Adrenal gland (tissue), 19 donors: ENCODE measurements at places on chromosomes 13 and 19. TPM values are rescaled to one million over a fixed set of nuclear protein-coding genes. Genes with fewer than 3 reads are reported as not detected.
A peak's percentile ranks its signal among the peaks of the same experiment; 100 is the strongest.

Gene ATCAY
- total RNA-seq = not detected

Gene KRTDAP
- not detected for total RNA-seq

Gene APC2
- 2.5 TPM for total RNA-seq

Gene GJA3
- not detected for total RNA-seq

Gene PINLYP
- 11.0 TPM for total RNA-seq

- peak; percentile 32 for DNase-seq
- H3K27ac ChIP-seq = no peak overlapping the region
- H3K27me3 ChIP-seq = no peaks in the 10 kb centered on the region
- H3K4me3 ChIP-seq = no peak overlapping the region
- peaks cover 11% of the 10 kb centered on the region for H3K4me1 ChIP-seq
- H3K36me3 ChIP-seq = no peaks in the 10 kb centered on the region
These were observed 22.2 kb upstream of the ERVV-1 start for GRCh38 chr19:52991484-52991883.

DNA sequence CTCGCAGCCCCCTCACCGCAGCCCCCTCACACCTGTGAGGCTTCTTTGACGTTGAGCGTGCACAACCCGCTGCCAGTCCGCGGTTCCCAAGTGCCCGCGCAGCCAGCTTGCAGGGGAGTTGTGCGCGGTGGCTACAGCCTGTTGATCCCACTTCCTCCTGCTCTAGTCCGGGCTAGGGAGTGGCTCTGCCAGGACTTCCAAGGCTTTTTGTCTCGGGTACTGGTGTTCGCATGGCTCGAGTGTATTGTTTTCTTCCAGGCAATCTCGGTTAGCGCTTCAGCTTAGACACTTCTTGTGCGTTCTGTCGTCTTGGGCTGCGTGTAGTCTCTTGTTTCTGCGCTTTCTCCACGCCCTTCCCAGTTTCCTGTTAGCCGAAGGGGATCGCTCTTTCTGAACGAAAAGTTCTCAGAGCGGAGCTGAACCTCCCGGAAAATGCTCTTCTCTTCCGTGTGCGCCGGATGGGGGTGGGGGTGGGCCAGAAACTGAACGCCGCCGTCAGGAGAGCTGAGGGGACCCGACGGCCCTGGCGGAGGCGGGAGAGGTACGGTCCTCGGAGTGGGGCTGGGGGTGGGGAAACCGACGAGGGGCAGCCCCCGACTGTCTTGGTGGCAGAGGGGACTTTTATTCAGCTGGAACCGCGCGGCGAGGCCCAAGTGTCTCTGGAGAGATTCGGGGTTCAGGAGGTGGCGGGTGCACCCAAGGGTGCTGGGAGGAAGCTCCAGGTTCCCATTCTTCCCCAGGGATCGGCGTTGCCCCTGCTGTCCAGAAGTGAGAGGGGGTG is 697 bp upstream of the DGKH start:
- H3K27me3 ChIP-seq = no peaks in the 10 kb centered on the region
- no peak overlapping the region for H3K27ac ChIP-seq
- peak overlapping the region; percentile 44 for H3K4me3 ChIP-seq
- no peaks in the 10 kb centered on the region for H3K36me3 ChIP-seq
- no peaks in the 10 kb centered on the region for H3K4me1 ChIP-seq
- peak; percentile 35 for DNase-seq

- H3K27me3 ChIP-seq = no peaks in the 10 kb centered on the region
- H3K27ac ChIP-seq = peak overlapping the region; percentile 54
- H3K36me3 ChIP-seq = peaks cover 20% of the 10 kb centered on the region
- H3K4me3 ChIP-seq = peak overlapping the region; percentile 55
These were observed 3.4 kb downstream of the SF3A2 start for GRCh38 chr19:2239771-2240770.

GRCh38 chr13:69288026-69288425 is 819.6 kb upstream of the ATXN8OS start:
- H3K4me3 ChIP-seq = no peak overlapping the region
- no peaks in the 10 kb centered on the region for H3K27me3 ChIP-seq
- no peak overlapping the region for H3K27ac ChIP-seq
- no peaks in the 10 kb centered on the region for H3K36me3 ChIP-seq
- H3K4me1 ChIP-seq = no peaks in the 10 kb centered on the region

GRCh38 chr19:44908836-44909261 is 3.3 kb downstream of the APOE start:
- H3K4me3 ChIP-seq = no peak overlapping the region
- no peak for DNase-seq
- H3K27me3 ChIP-seq = no peaks in the 10 kb centered on the region
- no peak overlapping the region for H3K27ac ChIP-seq
- no peaks in the 10 kb centered on the region for H3K36me3 ChIP-seq

GRCh38 chr19:47507924-47508553 is 6.8 kb downstream of the NAPA start:
- H3K4me3 ChIP-seq = no peak overlapping the region
- H3K4me1 ChIP-seq = peaks cover 91% of the 10 kb centered on the region
- peaks cover 11% of the 10 kb centered on the region for H3K36me3 ChIP-seq
- H3K27ac ChIP-seq = peak overlapping the region; percentile 62
- DNase-seq = no peak

- DNase-seq = no peak
- no peaks in the 10 kb centered on the region for H3K27me3 ChIP-seq
- no peaks in the 10 kb centered on the region for H3K36me3 ChIP-seq
- H3K4me3 ChIP-seq = no peak overlapping the region
- H3K27ac ChIP-seq = no peak overlapping the region
- peaks cover 12% of the 10 kb centered on the region for H3K4me1 ChIP-seq
These were observed 8.5 kb upstream of the SLC25A15 start for GRCh38 chr13:40780822-40781401.

GRCh38 chr13:113929628-113930615 is 44.0 kb downstream of the C13orf46 start:
- H3K4me3 ChIP-seq = no peak overlapping the region
- H3K27ac ChIP-seq = no peak overlapping the region
- H3K27me3 ChIP-seq = no peaks in the 10 kb centered on the region
- peaks cover 4% of the 10 kb centered on the region for H3K4me1 ChIP-seq
- no peak for DNase-seq
- no peaks in the 10 kb centered on the region for H3K36me3 ChIP-seq

DNA sequence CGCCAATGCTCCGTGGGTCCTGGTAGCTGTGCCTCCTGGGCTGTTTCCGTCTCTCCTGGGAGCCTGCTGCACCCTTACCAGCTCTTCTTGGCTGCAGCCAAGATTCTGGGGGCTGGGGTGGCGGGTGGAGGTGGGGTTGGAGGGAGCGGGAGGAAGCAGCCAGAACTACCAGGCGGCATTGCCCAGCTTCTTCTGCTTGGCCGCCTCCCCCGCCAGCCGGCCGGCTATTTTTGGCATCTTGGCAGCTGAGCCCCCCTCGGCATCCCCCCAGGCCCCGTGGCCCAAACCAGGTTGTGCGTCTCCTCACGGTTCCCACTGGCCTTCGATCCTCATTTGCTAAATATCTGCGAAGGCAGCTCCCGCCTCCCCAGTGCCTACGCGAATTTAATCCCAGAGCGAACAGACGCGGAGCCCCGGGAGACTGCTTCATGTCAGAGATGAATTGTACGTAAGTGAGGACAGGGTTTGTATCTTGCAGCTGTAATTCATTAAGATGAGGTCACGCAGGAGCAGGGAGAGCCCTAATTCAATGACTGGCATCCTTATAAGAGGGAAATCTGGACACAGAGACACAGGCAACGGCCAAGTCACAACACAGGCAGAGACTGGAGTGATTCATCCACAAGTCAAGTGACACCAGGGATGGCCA is 12.8 kb upstream of the PEAK3 start:
- peaks cover 27% of the 10 kb centered on the region for H3K27me3 ChIP-seq
- H3K27ac ChIP-seq = no peak overlapping the region
- H3K4me3 ChIP-seq = no peak overlapping the region
- DNase-seq = peak; percentile 43

DNA sequence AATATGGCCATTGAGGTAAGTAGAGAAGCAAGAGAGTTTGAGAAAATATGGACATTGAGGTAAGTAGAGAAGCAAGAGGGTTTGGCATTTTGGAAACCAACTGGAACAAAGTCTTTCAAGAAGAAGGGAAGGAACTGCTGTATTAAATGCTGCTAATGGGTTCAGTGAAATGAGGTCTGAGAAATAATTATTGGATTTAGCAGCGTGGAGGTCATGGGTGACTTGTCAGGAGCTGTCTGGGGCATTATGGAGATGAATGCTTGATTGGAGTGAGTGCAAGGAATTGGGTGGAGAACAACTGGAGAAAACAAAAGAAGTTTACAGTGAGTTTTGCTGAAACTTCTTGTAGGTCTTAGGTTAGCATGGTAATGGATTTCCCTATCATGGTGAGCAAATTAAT is 232.3 kb downstream of the ATP8A2 start:
- DNase-seq = no peak
- no peak overlapping the region for H3K27ac ChIP-seq
- H3K4me3 ChIP-seq = no peak overlapping the region
- H3K36me3 ChIP-seq = no peaks in the 10 kb centered on the region
